LHCN-M2 (cell line): ENCODE measurements at places on chromosomes 12 and 14. TPM values are rescaled to one million over a fixed set of nuclear protein-coding genes. Genes with fewer than 3 reads are reported as not detected.
A peak's percentile ranks its signal among the peaks of the same experiment; 100 is the strongest.

PTPN21 gene
- total RNA-seq = 14.7 and 15.8 TPM in 2 replicates

GRCh38 chr12:108911915-108912314 is 32.0 kb downstream of the DAO start:
- no peak for DNase-seq

GLIPR1L1 gene
- not detected in 2 replicates for total RNA-seq

DNA sequence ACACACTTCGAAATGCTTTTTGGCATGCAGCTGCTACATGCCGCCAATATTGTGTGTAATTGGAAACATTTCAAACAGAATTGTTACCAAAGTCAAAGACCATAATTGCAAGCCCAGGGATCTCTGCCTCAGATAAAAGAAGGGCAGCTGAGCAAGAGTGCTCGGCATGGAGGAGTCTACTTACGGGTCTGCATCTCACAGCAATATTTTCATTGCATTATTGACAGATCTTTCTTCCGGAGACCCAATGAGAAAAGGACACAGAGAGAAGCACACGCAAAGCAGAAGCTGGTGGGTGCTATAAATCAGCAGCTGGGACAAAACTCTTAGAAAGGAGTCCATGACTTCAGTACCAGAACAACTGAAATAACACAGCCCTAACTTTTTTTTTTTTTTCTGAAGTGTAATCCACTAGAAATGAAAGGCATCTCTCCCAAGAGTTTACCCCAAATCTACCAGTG is 4.9 kb downstream of the PRICKLE1 start:
- DNase-seq = peak; percentile 88

GRCh38 chr12:55728186-55728938 is 447 bp downstream of the CD63 start:
- peak; percentile 80 for DNase-seq

GRCh38 chr12:108879615-108880254 is at the start of gene DAO:
TSS of gene DAO (plus strand) at chr12:108880092. CDS start at chr12:108885007, 4,915 bp downstream.
- DNase-seq = no peak

GRCh38 chr12:127278351-127278750 is 988.6 kb upstream of the TMEM132C start:
- DNase-seq = no peak

DNA sequence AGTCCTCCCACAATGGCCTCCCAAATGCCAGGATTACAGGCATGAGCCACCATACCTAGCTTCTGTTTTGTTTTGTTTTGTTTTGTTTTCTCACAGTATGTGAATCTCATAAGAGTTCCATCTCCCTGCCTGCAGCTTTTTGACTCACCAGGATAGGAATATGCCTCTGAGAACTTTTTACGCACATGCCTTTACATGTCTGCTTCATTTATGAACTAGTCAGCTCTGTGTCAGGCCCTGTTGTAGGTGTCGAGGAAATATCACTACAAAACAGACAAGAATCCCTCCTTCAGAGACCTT is 89.0 kb downstream of the BORCS5 start:
- DNase-seq = no peak

CNTN1 gene
- not detected in 2 replicates for total RNA-seq

- DNase-seq = no peak
Observed at GRCh38 chr12:91441246-91441645, 258.6 kb upstream of the DCN start.

C12orf75 gene
- 238 and 300 TPM in 2 replicates for total RNA-seq

NYNRIN gene
- total RNA-seq = 0.06 TPM in 2 replicates

BCL7A gene
- total RNA-seq = 3.1 and 5.7 TPM in 2 replicates

- no peak for DNase-seq
Observed at GRCh38 chr14:92936085-92936484, 13.1 kb downstream of the CHGA start.

EIF2S3B gene
- total RNA-seq = 0.32 and 0.34 TPM in 2 replicates

GRCh38 chr12:115227137-115227615 is 543.2 kb upstream of the TBX3 start:
- no peak for DNase-seq

DNA sequence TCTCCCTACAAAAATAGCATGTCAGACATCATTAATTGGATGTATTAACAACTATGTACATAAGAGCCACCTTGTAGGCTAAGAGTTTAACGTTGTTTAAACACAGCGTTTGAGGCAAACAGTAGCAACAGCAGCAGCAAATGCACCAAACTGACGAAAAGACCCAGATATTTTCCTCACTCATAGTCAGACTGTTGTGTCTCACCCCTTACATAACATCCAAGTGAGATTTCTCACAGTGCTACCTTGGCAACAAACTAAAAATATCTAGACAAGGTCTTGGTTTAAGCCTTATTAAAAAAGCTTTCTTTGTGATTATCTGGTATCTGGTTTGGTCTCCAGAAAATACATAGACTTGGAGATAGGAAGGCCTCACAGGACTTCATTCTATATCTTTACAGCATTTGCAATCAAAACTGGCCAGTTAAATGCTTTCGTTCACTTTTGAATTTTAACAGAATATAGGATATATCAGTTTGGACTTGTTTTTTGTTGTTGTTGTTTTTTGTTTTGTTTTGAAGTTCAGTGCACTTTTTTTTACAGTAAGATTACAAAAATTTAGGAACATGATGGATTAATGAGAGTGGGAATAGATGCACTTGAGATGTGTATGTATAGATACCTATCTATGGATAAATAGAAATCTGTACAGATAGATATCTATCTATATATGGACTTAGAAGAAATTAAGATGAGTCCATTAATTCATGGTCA is 4.1 kb downstream of the BHLHE41 start:
- no peak for DNase-seq

- no peak for DNase-seq
Observed at GRCh38 chr14:68705741-68706283, 87.1 kb downstream of the ZFP36L1 start.

DNA sequence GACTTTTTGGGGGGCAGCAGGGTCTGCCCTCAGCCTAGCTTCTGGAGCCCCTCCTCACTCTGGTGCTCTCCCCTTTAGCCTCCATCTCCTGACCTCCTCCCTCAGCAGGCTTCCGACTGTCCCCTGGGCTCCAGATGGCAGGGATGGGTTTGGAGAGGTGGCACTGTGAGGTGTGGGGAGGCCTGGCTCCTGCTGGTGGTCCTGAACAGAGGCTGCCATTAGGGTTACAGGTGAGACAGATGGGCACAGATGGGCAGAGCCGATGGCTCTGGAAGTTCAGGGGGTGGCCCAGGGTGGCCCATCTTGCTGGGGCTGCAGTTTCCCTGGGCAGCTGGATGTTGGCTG is 68.5 kb upstream of the BEGAIN start:
- no peak for DNase-seq

ZDHHC22 gene
- under 0.01 TPM in 1 of 2 replicates, not detected in the other for total RNA-seq

IL22 gene
- total RNA-seq = not detected in 2 replicates

CACNA1C gene
- 0.13 and 0.57 TPM in 2 replicates for total RNA-seq

JAG2 gene
- total RNA-seq = 0.80 and 3.4 TPM in 2 replicates

DNA sequence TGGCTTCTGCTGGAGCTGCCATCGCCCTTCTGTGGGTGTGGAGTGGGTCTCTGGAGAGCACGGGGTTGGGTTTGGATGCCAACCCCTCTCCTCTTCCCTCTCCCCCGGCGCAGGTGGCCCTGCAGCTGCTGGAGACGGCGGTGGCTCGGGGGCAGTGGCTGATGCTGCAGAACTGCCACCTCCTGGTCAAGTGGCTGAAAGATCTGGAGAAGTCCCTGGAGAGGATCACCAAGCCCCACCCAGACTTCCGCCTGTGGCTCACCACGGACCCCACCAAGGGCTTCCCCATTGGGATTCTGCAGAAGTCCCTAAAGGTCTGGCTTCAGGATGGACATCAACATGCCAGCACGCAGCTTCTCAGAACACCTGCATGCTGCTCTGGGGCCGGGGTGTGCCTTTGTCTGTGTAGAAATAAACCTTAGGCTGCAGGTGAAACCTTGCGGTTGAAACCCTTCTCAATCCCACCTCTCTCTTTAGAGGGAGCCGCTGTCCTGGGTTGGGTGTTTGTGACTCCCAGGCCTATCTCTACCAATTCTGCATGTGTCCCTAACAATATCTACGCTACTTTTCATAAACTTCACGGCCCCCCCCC is 44.3 kb downstream of the CCDC92 start:
- DNase-seq = no peak

LMO3 gene
- total RNA-seq = 179 and 238 TPM in 2 replicates

CD69 gene
- total RNA-seq = not detected in 2 replicates

- peak; percentile 30 for DNase-seq
Observed at GRCh38 chr12:105167346-105167745, 59.8 kb downstream of the WASHC4 start.

DNA sequence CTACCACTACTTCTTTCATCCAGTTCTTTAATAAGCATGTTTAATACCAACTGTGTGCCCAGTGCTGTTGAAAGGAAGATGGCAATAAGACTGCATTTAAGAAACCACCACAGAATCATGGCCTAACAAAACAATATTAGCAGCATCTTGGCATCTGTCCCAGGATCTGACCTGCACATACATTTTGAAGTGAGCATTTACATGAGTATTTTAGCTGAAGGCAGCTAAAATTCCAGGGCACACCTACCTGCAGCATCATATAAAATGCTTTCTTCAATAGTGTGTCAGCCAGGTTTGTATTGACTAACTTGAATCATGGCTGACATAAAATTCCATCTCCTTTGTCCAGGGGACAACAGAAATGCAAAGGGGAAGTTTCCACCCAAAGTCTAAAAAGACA is 65.0 kb upstream of the ARHGAP5 start:
- DNase-seq = no peak

NANOG gene
- total RNA-seq = not detected in 2 replicates

CD163 gene
- total RNA-seq = 0.11 TPM in 1 of 2 replicates, not detected in the other
